ENCODE measurements at places on chromosomes 16 and 17.

GRCh38 chr16:72926177-72927070 is 121.5 kb downstream of the ZFHX3 start:
- no peak for DNase-seq

DNA sequence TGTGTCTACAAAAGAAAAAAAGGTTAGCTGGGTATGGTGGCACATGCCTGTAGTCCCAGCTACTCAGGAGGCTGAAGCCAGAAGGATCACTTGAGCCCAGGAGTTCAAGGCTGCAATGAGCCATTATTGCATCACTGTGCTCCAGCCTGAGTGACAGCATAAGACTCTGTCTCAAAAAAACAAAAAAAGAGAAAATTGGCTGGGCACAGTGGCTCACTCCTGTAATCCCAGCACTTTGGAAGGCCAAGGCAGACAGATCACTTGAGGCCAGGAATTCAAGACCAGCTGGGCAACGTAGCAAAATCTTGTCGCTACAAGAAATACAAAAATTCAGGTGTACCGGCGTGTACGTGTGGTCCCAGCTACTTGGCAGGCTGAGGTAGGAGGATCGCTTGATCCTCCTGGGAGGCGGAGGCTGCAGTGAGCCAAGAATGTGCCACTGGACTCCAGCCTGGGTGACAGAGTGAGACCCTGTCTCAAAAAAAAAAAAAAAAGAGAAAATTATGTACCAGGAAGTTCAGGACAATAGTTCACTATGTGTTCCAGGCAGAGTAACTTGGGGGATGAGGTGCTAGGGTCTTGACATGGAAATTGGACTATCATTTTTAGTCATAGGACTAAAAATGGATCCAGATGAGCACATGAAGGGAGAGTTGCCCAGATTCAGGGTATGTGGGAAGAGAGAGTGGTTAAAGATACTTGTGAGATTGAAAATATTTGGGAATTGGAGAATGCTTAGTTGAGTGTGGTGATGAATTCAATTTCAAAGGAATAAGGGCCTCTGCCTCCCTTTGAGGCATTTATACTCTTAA is 11.0 kb downstream of the ALDH3A2 start:
- no peak for DNase-seq

DNA sequence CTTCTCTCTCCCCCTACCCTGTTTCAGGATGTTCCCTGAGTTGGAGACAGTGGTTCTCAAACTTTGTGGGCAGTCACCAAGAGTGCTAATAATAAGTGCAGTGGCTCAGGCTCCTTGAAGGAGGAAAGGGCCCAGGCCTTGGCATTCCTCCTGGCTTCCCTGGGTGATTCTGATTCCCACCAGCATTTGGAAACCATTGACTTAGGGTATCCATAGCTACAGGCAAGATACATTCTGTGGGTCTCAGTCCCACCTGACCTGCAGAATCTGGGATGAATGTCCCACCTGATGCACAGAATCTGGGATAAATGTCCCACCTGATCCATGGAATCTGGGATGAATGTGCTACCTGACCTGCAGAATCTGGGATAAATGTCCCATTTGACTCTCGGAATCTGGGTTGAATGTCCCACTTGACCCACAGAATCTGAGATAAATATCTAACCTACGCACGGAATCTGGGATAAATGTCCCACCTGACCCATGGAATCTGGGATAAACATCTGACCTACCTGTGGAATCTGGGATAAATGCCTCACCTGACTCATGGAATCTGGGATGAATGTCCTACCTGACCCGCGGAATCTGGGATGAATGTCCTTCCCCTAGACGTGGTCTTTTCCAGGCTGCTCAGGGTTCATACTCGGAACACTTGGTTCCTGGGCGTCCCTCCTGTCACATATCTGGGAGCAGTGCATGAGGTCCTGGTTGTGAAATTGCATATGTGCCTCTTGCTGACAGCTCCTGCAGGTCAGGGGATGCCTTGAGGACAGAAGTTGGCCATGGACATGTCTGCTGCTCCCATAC is 136.7 kb upstream of the HS3ST2 start:
- no peak for DNase-seq

- no peak for DNase-seq
Observed at GRCh38 chr17:78294356-78294755, 62.9 kb downstream of the TMEM235 start.

DNA sequence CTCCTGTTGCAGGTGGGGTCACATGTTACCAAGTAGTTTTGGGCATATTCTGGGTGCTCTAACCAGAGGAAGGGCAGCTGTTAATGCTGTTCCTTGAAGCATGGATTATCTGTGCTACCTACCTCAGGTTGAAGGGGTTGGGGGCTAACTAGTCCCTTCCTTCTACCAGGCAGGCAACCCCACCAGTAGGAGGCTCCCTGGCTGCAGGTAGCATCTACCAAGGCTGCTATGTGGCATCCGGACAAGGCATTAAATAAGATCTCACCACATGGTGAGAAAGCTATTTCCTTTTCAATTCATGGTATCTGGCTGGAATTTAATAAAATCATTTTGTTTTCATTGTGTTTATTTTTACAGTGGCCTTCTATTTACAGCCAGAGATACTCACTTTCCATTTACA is 62.5 kb downstream of the CACNG3 start:
- no peak for DNase-seq
